Inflammatory macrophage treated with lipopolysaccharide for 1 hour (primary cell): ENCODE measurements at places on chromosomes 1 and 21.

DNA sequence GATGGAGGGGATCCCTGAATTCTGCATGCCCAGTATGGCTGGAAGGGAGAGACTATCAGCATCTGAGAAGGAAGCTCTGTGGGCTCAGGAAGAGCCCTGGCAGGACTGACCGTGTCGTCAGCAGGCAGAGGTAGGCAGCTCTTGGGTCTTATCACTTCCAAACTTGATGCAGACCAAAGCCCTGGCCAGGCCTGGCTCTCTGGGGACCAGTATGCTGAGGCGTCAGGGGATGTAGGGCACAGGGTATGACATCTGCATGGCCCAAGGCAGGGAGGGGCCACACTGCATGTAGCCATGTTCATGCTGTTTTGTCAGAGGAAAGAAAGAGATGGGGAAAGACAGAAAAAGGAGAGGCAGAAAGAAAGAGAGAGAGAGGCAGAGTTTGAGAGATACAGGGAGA lies 6.3 kb downstream of the FGR start:
- DNase-seq: no peak

- DNase-seq: no peak
Observed at GRCh38 chr1:160722726-160723125, 11.1 kb upstream of the CD48 start.

GRCh38 chr1:46399307-46399706 lies 5.2 kb downstream of the FAAH start:
- no peak for DNase-seq

GRCh38 chr1:65045022-65045817 lies 78.9 kb upstream of the JAK1 start:
- no peak for DNase-seq

GRCh38 chr21:32413015-32413504 lies 554 bp downstream of the EVA1C start:
- no peak for DNase-seq
